Pulmonary artery endothelial cell (primary cell): ENCODE measurements at places on chromosomes 2 and 18. TPM values are rescaled to one million over a fixed set of nuclear protein-coding genes. Genes with fewer than 3 reads are reported as not detected.
A peak's percentile ranks its signal among the peaks of the same experiment; 100 is the strongest.

- DNase-seq, result no peak
Measured at GRCh38 chr2:179818546-179818945, 42.9 kb downstream of the ZNF385B start.

GRCh38 chr2:10548626-10549025, 100.5 kb upstream of the ODC1 start:
- DNase-seq, result no peak

GRCh38 chr2:99822474-99823207, 319.7 kb downstream of the AFF3 start:
- no peak for DNase-seq

The CGREF1 gene
- total RNA-seq, result 1.7 and 4.6 TPM in 2 replicates

DNA sequence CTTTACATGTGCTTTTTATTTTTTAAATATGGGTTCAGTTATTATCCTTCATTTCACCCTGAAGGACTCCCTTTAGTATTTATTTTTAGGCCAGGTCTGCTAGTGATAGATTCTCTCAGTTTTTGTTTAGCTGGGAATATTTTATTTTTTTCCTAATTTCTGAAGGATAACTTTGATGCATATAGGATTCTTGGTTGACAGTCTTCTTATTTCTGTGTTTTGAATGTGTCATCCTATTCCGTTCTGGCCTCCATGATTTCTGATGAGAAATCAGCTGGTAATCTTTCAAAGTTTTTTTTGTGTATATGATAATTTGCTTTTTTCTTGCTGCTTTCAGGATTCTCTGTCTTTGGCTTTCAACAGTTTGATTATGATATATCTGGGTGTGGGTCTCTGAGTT, 35.4 kb downstream of the TMEM178A start:
- DNase-seq, result no peak

DNA sequence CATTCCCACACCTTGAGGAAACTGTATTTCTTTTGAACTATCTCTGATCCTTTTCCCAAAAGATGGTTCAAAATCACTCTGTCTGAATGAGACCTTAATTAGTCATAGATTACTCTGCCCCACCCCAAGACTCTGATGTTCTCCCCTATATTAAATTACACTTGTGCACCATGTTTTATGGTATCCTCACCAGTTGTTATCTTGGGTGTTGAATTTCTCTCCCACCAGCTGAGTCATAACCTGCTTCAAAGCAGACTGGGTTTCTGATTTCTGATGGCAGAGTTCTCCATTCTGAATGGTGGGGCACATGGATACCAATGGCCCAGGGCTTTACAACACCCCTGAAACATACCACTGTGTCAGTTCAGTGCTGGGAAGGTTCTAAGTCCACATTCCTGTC, 15.0 kb downstream of the CDH20 start:
- DNase-seq, result no peak

DNA sequence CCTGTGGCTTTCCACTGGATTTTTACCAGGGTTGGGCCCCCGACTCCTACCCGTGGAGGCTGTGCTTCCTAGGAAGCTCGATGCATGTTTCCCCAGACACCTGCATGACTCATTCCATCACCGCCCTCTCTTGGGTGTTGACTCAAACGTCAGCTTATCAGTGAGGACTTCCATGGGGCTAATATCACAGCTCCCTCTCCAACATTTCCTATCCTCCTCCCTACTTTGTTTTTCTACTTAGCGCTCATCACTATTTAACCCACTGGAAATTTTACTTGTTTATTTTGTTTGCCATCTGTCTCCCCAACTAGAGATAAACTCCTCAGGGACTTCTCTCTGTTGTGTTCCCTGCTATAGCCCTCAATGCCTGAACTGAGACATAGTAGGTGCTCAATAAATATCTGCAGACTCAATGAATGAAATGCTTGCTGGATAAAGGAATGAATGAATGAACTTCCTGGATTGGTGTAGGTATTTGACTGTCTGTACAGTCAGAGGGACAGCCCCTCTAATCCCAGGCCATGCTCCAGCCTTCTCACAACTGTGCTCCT, 89.7 kb upstream of the MSH2 start:
- no peak for DNase-seq

The RGPD4 gene
- total RNA-seq, result under 0.01 TPM in 1 of 2 replicates, not detected in the other

The IL1RL2 gene
- 0.20 and 0.81 TPM in 2 replicates for total RNA-seq

- DNase-seq, result no peak
Measured at GRCh38 chr18:59733421-59733820, 36.2 kb upstream of the CCBE1 start.

The VIL1 gene
- not detected in 2 replicates for total RNA-seq

DNA sequence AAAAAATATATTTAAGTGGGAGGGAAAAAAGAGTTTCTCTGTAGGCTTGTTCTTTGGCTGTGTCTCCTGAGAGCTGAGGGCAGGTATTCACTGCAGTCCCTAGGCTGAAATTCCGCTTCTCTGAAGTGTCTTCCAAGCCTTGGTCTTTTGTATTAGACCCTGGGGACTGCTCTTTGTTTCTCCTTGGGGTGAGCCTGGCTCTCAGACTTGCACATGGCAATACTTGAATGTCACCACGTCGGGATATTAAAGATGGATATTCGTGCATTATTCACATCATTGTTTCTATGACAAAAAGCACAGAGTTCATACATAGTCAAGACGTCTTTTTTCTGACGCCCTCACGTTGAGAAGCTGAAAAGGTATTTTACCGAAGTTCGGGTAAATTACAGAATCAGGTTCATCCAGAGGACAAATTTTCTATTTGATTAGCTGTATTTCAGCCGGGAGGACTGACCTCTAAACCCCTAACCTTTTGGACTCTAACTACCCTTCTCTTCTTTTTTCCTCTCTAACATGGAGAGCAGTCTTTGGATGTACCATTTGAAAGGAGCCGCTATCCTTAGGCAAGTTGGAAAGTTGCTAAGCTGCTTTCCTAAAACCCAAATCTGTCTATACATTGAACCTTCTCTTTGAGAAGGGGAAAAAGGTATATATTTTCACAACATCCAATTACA, 2.4 kb upstream of the HOXD3 start:
- DNase-seq, result no peak

The MYCN gene
- total RNA-seq, result 0.46 and 3.1 TPM in 2 replicates

- no peak for DNase-seq
Measured at GRCh38 chr18:49193252-49193651, 242.5 kb upstream of the SMAD7 start.

- DNase-seq, result no peak
Measured at GRCh38 chr2:102313950-102314349, 2.6 kb downstream of the IL1RL1 start.

DNA sequence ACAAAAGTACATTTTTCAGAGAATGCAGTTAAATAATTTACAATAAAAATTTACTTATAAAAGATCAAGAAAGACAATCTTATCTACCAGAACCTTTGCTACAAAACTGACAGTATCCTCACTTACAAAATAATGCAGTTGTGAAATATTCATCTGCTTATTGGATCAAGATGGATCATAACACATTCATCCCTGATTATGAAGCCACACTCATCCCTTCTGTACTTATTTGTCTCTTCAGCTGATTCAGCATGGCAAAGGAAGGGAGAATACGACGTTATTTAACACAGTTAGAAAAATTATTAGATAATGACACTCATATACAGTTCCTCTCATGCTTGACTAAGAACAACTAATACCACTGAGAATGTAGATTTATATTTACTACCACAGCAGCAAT, 46.4 kb downstream of the TCF4 start:
- no peak for DNase-seq

DNA sequence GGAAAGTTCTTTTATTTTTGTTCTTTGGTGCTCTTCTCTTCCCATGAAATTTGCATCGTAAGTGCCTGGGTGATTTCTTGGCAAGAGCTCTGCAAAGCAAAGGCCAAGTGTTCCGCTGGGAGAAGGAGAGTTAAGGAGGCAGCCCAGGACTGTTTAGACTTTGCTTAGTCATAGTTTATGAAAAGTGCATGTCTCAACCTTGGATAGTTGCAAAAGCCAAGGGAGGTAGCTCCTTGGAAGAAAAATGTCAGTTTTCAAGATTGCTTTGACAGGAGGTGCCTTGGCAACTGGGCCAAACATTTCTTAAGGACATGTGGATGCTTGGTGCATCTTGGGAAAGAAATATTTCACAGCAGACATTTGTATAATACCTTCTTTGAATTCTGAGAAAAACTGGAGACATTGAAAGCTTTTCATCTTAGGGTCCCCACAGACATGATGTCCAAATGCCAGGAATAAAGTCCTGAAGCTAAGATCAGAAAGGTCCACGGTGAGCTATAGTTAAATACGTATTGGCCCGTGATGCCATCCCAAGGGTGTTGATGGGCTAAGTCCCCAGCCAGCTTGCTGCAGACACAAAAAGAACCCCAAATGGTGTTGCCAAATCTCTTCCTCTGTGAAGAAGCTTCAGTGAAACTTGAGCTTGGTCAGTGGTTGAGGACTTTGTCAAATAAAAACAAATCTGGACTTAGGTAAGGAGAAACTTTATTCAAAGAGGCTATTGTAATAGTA, 96.3 kb upstream of the THUMPD2 start:
- DNase-seq, result no peak

GRCh38 chr2:44964752-44965236, 23.3 kb downstream of the SIX3 start:
- no peak for DNase-seq

DNA sequence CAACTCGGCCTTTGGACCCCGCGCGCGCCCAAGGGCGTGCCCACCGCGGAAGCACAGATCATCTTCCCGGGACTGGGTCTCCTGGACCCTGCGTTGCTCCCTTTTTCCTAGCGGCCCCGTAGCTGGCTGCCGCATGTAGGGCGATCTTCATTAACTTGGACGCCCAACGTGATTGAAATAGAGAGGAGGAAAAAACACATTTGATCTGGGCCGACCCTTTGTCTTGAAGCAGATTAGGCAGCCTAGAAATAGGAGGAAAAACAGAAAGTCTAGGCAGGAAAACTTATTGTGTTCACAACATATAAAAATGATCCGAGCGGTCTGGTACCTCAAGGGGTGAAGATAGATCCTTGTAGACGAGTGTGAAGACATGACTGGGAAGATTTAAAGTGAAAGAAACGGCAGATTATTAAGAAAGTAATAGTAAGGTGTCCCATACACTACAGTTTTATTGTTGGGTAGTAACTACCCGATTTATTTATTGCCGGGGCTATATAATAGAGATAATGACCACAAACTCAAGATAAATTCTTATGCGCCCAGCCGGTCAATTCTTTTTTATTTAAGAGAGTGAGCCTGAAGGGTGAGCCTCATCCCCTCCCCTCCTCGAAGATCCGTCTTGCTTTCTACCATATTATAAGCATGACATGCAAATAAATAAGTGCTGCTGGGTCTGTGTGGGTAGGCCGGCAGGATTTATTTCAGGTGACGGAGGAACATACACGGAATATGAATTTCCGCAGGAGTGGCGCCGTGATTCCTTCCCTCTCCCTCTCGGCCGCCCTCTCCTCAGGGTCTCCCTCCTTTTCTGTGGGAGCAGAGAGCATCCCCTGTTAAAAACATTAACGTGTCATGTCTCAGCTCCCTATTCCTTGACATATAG, 147.4 kb downstream of the MEIS1 start:
- DNase-seq, result no peak

The ATP6V1C2 gene
- total RNA-seq, result 0.04 TPM in 1 of 2 replicates, not detected in the other

GRCh38 chr2:209351636-209352035, 72.2 kb upstream of the MAP2 start:
- DNase-seq, result no peak

The FBXO48 gene
- 0.20 and 0.39 TPM in 2 replicates for total RNA-seq

The TRAPPC12 gene
- 41.8 and 51.0 TPM in 2 replicates for total RNA-seq

- DNase-seq, result no peak
Measured at GRCh38 chr2:102166189-102166845, 20.5 kb upstream of the IL1RL2 start.

GRCh38 chr2:27024188-27024587, 8.6 kb upstream of the TMEM214 start:
- no peak for DNase-seq

DNA sequence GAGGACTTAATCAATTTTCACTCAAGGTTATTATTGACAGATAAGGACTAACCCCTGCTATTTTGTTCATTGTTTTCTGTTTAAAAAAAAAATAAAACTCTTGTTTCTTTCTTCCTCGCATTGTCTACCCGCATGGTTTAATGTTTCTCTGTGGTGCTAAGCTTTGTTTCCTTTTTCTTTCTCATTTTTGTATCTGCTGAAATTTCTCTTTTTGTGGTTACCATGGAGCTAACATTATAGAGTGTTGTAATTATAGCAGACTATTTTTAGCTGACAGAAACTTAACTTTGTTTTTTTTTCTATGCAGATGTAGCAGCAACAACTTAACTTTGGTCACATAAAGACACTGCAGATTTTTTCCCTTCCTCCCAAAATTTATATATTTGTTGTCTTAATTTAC, 43.1 kb upstream of the CHN1 start:
- DNase-seq, result no peak

- no peak for DNase-seq
Measured at GRCh38 chr2:241808051-241808720, 807 bp upstream of the NEU4 start.

GRCh38 chr2:4085186-4085585, 381.8 kb downstream of the DCDC2C start:
- no peak for DNase-seq

The ZNF514 gene
- total RNA-seq, result 10.2 TPM in 2 replicates

DNA sequence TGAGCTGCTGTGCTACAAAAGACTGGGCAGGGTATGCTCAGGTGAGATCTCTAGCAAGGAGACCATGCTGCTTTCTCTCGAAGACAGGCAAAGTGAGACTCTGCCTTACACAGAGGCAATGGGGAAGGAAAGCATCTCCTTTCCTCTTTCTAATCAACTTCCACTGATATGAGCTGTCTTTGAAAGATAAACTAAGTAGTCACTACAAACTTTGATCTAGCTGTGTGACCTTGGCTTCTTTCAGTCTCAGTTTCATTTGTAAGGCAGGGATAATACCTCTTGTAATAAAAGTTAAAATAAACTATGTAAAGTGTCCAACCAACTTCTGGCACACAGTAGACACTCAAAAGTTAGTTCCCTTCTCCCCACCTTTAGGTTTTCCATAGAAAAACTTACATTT, 7.5 kb downstream of the CCDC93 start:
- no peak for DNase-seq

- peak; percentile 32 for DNase-seq
Measured at GRCh38 chr2:157866202-157866601, 9.9 kb downstream of the ACVR1 start.

DNA sequence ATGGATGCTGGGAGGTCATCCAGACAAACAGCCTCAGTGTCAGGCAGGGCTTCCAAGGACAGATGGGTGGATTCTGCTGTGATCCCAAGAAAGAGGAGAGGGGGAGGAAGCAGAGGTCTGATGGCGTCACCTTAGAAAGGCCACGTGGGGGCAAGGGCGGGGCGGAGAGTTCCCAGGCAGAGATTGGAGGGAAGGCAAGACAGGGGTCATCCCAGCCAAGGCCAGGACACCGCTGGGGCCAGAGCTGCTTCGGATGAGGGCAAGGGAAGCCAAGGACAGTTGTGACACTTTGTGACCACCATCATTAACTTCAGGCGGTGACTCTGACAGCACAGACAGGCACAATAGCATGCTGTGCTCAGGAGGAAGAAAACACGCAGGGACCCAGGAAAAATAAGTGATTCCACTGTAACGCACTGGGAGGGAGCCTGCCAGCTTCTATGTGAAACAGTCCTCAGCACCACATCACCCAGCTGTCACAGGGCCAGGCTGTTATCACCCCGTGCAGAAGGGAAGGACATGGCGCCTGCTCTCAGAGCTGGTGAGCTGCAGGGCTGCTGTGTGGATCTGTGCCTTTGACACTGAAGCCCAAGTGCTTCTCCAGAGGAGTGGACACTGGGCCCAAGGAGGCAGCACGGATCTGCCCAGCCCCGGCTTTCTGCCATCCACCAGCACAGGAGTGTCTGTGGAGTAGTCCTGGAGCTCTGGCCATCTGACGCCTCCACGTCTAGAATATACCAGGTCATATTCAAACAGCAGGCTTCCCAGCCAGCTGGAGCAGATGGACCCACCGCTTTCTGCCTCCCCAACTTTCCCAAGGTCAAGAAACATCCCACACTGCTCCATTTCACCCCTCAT, 204.1 kb downstream of the NDUFA10 start:
- DNase-seq, result no peak

- no peak for DNase-seq
Measured at GRCh38 chr2:145563741-145564615, 1044.1 kb upstream of the ZEB2 start.
